NCI-H510A (cell line): ENCODE measurements at places on chromosomes 7 and 10.

- no peak for DNase-seq
Observed at GRCh38 chr7:84490661-84491060, 296.1 kb upstream of the SEMA3A start.

- no peak for DNase-seq
Observed at GRCh38 chr7:140161047-140161446, 15.7 kb downstream of the KDM7A start.

DNA sequence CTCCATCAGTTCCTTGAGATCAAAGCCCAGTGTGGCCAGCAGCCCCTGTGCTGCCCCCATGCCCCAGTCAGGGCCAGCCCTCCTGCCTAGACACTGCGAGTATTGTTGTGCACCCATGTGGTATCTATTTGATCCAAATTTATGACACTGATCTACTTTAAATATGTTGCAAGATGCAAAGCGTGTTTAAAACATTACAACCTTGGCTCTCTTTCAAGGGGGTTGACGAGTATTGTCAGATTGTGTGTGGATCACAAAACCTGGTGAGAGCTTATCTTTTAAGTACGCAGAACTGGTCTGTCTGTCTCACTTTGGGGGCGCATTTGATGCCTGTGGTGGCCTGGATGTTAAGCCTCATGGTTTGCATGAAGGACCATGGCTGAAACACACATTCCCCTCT, 108.9 kb downstream of the COL13A1 start:
- DNase-seq = no peak

DNA sequence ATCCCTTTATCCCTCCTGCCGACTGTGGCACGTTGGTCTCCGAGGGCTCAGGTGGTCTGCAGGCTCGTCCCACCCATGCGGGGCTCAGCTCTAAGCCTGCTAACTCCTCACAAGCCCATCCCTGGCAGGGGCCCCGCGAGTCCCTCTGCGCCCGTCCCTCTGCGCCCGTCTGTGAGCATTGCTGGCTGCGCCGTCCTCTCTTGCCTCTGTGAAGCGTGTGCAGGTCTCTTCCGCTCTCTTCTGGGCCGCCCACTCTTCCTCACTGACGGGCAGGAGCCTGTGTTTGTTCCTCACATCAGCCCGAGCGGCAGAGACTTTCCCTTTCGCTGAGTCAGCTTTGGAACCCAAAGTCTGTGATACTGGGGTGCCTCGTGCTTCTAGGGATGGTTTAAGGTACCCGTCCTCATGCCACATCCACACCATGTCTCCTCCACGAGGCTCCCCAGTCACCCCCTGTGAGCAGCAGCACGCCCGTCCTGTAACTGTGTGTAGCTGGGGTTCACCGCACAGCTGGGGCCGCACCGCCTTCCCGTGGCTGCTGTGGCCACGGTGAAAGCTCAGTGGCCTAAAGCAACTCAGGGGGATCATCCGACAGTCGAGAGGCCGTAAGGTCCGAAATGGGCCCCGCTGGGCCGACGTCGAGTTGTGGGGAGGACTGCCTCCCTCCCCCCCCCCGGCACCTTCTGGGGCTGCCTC, 35.5 kb downstream of the ADGRA1 start:
- DNase-seq = no peak

- DNase-seq = no peak
Observed at GRCh38 chr10:4939224-4940072, 23.8 kb upstream of the AKR1C1 start.

DNA sequence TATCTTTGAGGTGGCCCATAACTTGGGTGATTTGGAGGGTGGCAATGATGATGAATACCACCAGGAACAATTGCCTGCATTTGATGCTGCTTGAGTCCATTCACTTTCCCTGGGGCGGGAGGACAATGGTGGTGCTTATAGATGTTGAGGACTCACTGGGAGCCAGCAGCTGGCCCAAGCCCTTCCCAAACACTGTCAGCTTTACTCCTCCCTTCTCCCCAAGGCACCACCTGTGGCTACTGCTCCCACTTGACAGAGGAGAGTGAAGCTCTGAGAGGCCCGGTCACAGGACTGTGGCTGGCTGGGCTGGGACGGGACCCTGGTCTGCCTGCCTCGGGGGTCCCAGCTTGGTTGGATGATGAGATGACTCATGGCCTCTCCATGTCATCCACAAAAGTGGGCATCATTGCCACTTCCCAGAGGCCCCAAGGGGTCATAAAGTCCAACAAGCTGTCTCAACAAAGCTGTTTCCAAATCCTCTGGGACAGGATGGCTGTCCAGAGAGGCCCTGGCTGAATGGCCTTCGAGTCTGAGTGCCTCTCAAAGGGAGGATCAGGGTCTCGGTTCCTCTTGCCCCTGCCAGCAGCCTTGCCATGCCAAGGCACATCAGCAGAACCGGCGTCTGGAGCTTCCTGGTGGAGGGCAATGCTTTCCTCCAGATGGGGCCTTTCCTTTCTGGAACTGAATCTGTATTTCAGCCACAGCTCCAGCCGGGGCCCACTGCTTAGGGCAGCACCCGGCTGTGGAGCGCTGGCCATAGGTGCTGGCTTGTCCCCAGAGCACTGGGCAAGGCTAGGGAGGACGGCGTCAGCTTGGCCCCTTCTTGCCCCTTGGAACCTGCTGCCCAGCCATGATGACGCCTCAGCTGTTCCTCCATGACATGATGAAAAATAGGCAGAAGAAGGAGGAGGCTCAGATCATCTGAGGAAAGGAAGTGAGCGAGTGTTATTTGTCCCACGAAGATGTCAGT, 47.0 kb upstream of the PLEKHA1 start:
- DNase-seq = no peak

DNA sequence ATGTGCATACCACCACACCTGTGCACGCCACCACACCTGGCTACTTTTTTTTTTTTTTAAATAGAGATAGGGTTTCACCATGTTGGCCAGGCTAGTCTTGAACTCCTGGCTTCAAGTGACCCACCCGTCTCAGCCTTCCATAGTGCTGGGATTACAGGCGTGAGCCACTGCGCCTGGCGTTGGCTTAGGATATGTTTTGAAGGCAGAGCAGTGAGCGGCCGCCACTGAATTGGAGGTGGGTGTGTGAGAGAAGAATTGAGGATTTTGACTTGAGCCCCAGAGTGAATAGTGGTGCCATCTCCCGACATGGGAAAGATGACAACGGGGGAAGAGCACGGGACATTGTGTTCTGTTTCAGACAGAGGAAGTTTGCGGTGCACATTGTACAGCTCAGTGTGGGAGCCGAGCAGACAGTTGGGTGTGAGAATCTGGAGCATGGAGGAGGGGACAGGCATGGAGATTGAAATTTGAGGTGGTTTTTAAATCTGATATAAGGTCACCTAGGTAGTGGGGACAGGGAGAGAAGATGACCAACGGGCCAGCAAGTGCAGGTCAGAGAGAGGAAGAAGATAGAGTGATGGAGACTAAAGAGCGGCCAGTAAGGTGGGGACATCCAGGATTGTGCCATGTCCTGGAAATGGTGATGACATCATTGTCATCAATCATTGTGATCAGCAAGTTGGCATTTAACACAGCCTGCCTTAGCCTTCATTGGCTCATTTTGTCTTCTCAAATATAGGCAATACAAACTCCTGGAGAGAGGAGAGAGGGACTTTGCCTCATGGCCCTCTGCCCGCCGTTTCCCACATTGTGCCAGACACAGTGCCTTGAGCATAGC, 35.8 kb downstream of the VWA2 start:
- DNase-seq = no peak

GRCh38 chr7:116222501-116222900, 12.2 kb downstream of the TES start:
- no peak for DNase-seq

DNA sequence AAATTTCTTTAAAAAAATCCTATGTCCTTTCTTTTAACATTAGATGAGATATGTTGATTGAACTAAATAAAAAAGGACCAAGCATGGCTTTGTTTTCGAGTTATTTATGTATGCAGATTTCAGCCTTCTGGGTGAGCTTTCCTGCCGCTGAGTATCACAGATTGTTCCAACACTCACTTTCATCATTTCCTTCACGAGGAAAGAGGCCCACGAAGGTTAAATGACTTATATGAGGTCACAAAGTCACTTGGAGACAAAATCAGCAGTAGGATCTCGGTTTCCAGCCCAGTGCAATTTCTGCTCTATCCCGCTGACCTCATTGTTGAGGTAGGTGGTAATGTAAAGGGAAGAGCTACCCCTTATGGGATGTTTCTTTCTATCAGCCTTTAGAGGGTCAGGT, 226.8 kb downstream of the SKAP2 start:
- no peak for DNase-seq

DNA sequence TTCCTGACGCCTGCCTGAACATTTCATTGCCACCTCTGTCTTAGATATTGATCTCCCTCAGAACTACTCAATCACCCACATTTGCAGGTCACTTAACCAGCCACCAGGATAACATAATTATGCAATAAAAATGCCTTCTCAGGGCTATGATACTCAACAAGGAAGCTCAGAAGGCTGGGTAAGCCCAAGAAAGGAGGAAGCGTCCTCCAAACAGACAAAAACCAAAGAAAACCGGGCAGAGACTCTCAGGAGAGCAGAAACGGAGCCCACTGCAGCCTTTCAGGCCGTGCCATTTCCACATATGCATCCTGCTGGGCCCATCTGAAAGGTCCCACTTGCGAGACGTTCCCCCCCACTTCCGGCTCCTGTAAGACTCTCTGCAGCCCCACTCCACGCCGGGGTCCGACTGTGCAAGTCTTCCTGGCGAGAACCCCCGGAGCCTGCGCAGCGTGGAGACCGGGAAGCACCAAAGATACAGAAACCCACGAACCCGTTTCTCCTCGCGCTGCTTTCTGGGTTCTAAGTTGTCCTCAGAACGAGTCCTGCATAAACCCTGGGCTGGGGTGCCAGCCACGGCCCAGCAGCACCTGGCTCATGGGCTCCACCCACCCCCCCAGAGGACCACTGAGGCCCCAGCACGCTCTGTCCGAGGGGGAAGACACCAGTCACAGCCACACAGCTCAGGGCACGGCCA, 83.7 kb downstream of the DIP2C start:
- DNase-seq = no peak
